ENCODE measurements at places on chromosomes 7 and 10. TPM values are rescaled to one million over a fixed set of nuclear protein-coding genes. Genes with fewer than 3 reads are reported as not detected.
A peak's percentile ranks its signal among the peaks of the same experiment; 100 is the strongest.

TSPAN33 gene
- total RNA-seq, result 47.1 TPM

ENTPD1 gene
- total RNA-seq, result 2.2 TPM

MBL2 gene
- not detected for total RNA-seq

DNA sequence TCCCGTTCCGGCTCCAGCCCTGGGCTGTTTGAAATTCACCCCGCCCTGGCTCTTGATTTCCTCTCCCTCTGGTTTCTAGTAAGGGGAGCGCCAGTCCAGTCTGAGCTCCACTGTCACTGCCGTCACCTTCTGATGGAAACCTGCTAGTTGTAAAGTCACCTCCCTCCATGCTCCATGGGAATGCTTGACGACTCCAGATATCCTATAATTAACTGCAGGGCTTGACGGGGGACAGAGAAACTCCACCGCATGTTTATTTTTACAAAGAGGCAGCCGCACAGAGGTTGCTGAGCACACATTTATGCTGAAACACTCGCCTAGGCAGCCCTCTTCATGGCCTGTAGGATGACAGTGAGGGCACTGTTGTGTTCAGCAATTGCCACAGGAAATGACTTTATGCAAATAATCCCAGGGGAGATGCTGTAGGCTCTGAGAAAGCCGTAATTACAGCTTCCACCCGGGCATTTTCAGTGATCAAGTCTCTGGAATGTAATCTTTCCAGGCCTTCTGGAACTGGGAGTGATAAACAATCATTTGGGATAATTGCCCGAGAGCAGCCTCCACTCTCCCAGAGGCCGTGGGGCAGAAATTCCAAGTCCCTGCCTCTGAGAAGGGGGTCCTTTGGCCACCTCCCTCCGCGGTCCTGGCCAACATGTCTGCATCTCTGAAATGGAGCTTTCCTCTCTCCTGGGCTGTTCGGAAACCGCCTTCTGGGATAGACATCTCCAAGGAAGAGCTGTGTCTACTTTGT, 300.5 kb downstream of the KLF6 start:
- no peaks in the 10 kb centered on the region for H3K27me3 ChIP-seq
- H3K27ac ChIP-seq, result no peak overlapping the region
- H3K4me3 ChIP-seq, result no peak overlapping the region
- no peaks in the 10 kb centered on the region for H3K36me3 ChIP-seq
- 0 out of 2 replicates have a peak, but pooled peaks cover 2% of the 10 kb centered on the region for H3K4me1 ChIP-seq

- H3K27me3 ChIP-seq, result no peaks in the 10 kb centered on the region
- peaks cover 12% of the 10 kb centered on the region for H3K4me1 ChIP-seq
- no peak overlapping the region for H3K27ac ChIP-seq
These were observed 11.8 kb downstream of the MET start for GRCh38 chr7:116683786-116684185.

DNA sequence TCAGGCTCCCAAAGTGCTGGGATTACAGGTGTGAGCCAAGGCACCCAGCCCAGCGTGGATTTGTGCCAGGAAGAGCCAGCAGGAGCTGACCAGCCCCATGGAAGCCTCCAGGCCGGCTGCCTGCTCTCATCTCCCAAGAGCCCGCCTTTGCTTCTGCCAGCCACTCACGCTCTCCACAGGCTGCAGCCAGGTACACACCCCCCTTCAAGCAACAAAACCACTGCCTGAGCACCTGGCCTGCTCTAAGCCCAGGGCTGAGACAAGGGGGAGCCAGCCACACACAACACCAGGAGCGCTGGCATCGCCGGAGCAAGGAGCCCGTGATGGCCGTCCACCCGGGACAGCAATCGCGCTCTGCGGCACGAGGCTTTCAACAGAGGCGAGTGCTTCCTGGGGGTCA, 34.5 kb downstream of the MAD1L1 start:
- no peaks in the 10 kb centered on the region for H3K27me3 ChIP-seq
- H3K36me3 ChIP-seq, result peaks cover 25% of the 10 kb centered on the region
- no peak overlapping the region for H3K27ac ChIP-seq
- no peak for DNase-seq
- no peaks in the 10 kb centered on the region for H3K4me1 ChIP-seq

- H3K27ac ChIP-seq, result no peak overlapping the region
- no peak overlapping the region for H3K4me3 ChIP-seq
- DNase-seq, result no peak
- no peaks in the 10 kb centered on the region for H3K27me3 ChIP-seq
- peaks cover 3% of the 10 kb centered on the region for H3K36me3 ChIP-seq
These were observed 103.6 kb downstream of the PRPF18 start for GRCh38 chr10:13690281-13690825.

DNA sequence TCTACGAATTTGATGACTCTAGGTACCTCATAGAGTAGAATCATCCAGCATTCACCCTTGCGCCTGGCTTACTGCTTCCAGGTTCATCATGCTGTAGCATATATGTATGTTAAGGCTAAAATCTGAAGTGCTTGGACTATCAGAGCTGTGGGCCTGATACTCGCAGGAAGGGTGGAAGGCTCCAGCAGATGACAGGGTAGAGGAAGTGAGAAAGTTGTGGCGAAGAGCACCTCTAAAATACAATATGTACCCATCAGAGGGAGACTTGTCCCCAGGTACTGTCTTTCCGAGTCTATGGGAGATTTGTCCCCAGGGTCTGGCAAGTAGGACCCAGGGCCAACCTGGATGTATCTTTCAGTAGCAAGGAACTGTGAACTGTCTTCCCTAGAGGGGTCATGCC, 48.1 kb upstream of the PLEKHA1 start:
- no peak for DNase-seq
- H3K27ac ChIP-seq, result no peak overlapping the region
- H3K36me3 ChIP-seq, result no peaks in the 10 kb centered on the region
- H3K4me3 ChIP-seq, result no peak overlapping the region
- H3K27me3 ChIP-seq, result no peaks in the 10 kb centered on the region

GRCh38 chr10:112816033-112816430, 134.0 kb upstream of the TCF7L2 start:
- no peak overlapping the region for H3K4me3 ChIP-seq
- H3K27me3 ChIP-seq, result no peaks in the 10 kb centered on the region
- DNase-seq, result no peak
- H3K36me3 ChIP-seq, result no peaks in the 10 kb centered on the region
- H3K27ac ChIP-seq, result no peak overlapping the region

- peaks cover 19% of the 10 kb centered on the region for H3K4me1 ChIP-seq
- peak within 1 kb of the TSS; percentile 35 for H3K27ac ChIP-seq
- no peaks in the 10 kb centered on the region for H3K36me3 ChIP-seq
- peak; percentile 85 for DNase-seq
- H3K4me3 ChIP-seq, result peak within 1 kb of the TSS; percentile 72
These were observed at the start of gene COBL for GRCh38 chr7:51316666-51317581. TSS of gene COBL (minus strand) at chr7:51316809. CDS start at chr7:51316633, 176 bp downstream.

GRCh38 chr7:6644728-6645127, 7.6 kb downstream of the ZNF316 start:
- no peak overlapping the region for H3K27ac ChIP-seq
- no peaks in the 10 kb centered on the region for H3K4me1 ChIP-seq
- H3K36me3 ChIP-seq, result no peaks in the 10 kb centered on the region
- no peak for DNase-seq
- H3K27me3 ChIP-seq, result no peaks in the 10 kb centered on the region

- H3K36me3 ChIP-seq, result peaks cover 82% of the 10 kb centered on the region
- no peak overlapping the region for H3K4me3 ChIP-seq
- H3K4me1 ChIP-seq, result no peaks in the 10 kb centered on the region
- no peak for DNase-seq
- H3K27me3 ChIP-seq, result no peaks in the 10 kb centered on the region
These were observed 349.1 kb upstream of the GALNT17 start for GRCh38 chr7:70782796-70783195.

Measured in H1 (cell line).